ENCODE measurements at places on chromosomes 12 and 14.

GRCh38 chr12:104877103-104877705, 80.9 kb downstream of the SLC41A2 start:
- DNase-seq: no peak

- DNase-seq: no peak
Measured at GRCh38 chr12:90062799-90063198, 354.2 kb upstream of the ATP2B1 start.

GRCh38 chr12:102992720-102993119, 35.2 kb downstream of the ASCL1 start:
- DNase-seq: no peak

DNA sequence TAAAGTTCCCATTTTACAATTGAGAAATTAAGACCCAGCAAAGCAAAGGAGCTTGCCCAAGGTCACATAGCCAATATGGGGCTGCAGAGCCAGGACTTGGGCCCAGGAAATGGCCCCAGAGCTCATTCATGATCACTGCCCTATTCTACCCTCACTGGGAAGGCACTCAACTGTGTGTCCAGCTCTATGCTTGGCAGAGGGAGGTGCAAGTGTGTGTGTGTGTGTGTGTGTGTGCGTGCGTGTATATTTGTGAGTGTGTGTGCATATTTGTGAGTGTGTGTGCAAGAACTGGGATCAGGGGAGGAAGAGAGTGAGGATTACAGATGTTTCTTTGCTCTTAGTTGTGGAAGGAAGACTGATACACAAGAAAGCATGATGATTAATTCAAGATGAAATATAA, 151.2 kb upstream of the CRY1 start:
- no peak for DNase-seq

DNA sequence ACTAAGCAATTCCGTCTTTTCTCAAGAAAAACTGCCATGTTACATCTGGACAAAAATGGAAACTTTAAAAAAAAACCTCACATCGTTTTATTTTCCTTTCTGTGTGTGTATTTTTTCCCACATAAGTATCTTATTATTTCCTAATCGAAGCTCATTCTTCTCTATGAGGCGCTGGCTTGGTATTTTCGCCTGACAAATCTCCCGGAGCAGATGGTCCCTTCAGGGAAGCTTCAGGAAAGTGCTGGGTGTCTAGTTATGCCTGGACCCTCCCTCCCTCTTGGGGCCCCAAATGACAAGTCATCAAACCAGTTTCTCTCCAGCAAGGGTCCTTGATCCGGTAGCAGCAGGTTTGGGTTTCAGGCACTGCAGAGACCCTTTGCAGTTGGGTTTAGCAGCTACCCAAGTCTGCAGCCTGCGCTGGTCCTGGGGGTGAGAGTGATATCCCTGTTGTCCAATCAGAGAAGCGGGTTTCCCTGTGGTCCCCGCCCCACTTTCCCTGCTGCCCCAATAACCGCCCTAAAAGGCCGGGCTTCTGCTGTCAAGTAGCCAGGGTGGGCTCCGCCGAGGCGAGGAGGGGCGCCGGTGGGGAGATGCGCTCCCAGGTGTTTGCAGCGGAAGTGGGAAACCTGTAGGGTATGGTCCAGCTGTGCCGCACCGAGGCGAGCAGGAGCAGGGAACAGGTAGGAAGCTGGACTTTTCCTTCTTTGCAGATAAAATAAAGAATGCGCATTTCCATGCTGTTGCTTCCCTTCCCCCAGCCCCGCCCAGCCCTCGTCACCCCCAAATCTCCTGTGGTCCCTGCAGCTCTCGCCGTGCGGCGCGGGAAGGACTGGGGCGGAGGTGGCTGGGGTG, at the start of gene CNTN1:
TSS of gene CNTN1 (plus strand) at position 527 of the 852 bp plus-strand sequence.
- DNase-seq: no peak

DNA sequence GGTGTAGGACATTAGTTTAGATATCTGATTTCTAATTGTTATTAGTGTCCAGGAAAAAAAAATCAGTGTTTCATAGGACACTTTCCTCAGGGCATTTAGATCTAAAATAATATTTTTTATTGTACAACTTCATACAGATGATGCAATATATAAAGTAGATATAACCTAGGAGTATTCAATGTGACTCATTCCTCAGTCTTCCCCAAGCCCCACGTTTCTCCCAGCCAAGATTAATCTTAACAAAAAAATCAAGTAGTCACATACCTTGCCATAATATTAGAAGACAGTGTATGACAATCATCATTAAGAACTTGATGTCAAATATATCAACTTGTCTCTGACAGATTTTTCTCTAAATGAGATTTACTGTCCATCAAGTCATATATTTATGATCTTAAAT, 37.1 kb downstream of the PPFIA2 start:
- DNase-seq: no peak

- no peak for DNase-seq
Measured at GRCh38 chr14:95068521-95068920, 88.8 kb downstream of the DICER1 start.

GRCh38 chr12:94590428-94590827, 59.9 kb downstream of the TMCC3 start:
- DNase-seq: no peak

DNA sequence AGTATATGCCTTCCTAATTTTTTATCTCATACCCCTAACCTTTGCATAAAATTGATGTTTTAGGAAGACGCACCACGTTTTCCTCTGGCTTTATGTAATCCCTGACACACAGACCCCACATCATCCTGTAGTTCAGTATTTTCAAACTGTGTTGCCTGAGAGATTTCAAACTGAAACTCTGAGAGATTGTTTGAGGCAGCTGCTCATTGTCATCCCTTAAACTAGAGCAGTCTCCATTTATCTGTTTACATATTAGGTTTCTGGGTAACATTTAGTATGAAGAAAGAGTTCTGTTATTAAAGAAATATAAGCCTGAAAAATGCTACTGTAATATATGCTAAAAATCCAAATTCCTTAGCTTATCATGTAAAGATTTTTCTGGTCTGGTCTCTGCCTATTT, 24.3 kb downstream of the MNAT1 start:
- DNase-seq: no peak

- no peak for DNase-seq
Measured at GRCh38 chr14:60274448-60274847, 25.4 kb downstream of the PPM1A start.

DNA sequence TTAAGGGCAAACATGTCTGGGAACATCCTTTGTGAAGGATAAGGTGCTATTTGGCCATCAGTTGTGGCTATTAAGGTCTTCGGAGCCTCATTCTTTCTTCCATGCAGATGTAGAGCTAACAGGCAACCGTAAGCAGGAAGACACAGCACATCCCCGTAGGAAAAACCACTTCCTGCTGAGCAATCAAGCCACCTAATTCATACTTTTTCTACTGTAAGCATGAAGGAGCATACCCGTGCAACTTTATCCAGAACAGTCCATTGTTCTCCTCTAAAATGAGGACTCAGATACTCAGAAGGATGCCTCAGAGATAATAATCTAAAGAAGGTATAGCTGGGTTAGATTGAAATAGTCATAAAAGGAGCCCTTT, 232.0 kb downstream of the PPM1H start:
- DNase-seq: no peak

- peak; percentile 60 for DNase-seq
Measured at GRCh38 chr14:93977790-93978581, 1.6 kb upstream of the ASB2 start.

DNA sequence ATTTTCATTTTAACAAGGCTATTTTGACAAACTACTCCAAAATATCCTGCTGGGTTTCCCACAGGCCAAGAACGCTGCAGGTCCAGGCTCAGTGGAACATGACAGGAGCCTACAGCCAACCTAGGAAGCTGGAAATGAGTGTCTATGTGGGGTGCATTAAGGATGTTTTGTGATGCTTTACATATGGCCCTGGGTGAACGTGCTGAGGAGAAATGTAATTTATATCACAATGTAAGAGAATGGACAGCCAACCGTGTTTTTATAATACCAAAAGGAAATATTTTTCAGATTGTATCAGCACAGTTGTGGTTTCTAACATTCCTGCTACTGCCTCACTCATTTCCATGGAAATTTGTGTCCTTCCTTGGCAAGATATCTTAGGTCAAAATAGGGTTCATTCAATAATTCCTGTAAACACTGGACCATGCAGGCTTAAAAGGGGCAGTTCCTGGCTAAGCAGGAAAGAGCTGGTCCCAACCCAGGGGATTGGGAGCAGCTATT, 51.5 kb downstream of the ST8SIA1 start:
- no peak for DNase-seq

DNA sequence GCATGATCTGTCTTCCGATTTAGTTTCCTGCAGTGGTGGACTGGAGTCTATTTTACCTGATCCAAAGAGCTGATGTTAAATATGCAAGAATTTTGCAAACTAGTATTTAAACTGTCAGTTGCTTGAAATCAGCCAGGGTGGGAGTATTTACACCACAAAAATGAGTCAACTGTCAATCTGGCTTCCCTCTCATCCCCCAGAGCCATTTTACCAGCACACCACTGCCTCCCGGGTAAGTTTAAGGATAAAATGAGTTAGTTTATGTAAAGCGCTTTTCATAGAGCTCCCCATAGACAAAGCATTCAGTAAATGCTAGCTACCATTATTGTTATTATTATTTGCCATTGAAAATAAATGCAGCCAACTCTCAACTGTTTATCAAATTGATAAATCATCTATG, 106.3 kb upstream of the FRMD6 start:
- DNase-seq: no peak

GRCh38 chr14:52244328-52244727, 23.2 kb upstream of the PTGDR start:
- DNase-seq: no peak

DNA sequence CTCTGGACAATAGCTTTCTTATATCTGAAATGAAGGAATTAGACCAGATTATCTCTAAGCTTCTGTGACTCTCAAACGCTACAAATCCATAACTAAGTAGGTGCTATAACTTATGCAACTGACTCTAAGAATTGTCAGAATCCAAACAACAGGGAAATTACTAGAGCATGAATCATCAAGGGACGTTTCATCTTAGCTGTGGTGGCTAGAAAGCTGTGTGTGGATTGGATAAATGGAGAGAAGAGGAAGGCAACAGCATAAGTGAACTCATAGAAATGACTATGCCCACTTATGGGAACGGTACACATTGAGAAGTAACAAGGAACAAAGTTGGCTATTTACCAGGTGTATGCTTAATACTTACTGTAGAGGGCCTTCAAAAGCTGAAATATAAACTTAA, 96.0 kb upstream of the NEDD1 start:
- DNase-seq: no peak

- DNase-seq: no peak
Measured at GRCh38 chr12:113149361-113150150, at the start of gene CFAP73. CFAP73 (plus strand) TSS chr12:113149724; CDS start chr12:113149858, 134 bp downstream.

- DNase-seq: no peak
Measured at GRCh38 chr12:128818065-128819022, 5.4 kb downstream of the SLC15A4 start.

- DNase-seq: no peak
Measured at GRCh38 chr14:87286191-87286590, 706.8 kb downstream of the GALC start.

DNA sequence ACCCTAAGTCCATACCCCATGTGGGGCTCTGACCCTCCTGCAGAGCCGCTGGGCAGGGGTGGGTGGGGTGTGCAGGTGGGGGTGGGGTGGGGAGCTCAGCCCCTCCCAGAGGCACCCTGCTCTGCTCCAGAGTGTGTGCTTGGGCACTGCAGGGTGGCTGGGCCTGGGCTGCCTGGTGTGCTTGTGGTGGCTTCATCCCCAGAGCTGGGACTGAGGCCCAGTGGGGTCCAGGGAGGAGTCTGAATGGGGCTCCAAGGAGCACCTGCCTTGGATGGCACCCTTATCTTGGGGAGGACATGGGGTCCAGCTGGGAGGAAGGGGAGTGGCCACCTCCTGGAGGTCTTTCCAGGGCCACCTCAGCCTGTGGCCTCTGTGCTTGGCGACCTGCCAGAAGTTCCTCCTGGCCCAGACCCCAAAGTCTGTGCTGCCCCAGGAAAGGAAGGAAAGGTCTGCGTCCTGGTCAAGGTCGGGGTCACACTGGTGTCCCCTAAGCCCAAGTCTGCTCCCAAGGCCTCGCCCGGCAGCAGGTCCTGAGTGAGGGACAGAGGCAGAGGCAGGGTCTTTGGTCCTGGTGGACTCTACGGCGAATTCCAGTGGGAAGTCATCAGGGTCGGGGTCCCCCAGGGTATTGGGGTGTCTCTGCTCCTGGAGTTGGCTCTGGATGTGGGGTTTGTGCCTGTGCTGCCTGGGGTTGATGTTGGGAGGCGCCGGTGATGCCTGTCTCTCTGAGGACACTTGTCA, 373.4 kb downstream of the TMEM121 start:
- no peak for DNase-seq

GRCh38 chr12:114743289-114743688, 59.3 kb upstream of the TBX3 start:
- DNase-seq: no peak

- no peak for DNase-seq
Measured at GRCh38 chr12:44227616-44228015, 391.7 kb downstream of the TMEM117 start.

DNA sequence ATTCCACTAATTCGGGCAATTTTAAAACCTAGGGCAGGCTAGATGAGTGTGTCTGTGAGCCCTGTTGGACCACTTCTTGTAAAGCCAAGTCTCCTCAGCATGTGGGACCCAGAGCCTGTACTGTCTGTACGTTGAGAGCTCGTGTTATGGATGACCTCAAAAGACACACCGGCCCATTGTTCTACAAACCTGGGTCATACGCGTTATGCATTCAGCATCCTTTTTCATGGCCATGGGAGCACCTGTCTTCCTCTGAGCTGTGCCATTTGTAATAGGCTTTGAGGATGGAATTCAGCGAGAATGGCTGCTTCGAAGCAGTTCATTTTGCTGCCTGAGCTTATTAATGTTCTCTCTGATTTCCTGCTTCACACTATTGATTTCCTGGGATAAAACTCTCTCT, 15.0 kb downstream of the WSCD2 start:
- no peak for DNase-seq

GRCh38 chr14:66426451-66426850, 59.7 kb upstream of the CCDC196 start:
- DNase-seq: no peak
